ENCODE measurements at places on chromosomes 6 and 20.
A peak's percentile ranks its signal among the peaks of the same experiment; 100 is the strongest.

- DNase-seq = no peak
Measured at GRCh38 chr20:2313316-2313715, 17.5 kb downstream of the TGM3 start.

DNA sequence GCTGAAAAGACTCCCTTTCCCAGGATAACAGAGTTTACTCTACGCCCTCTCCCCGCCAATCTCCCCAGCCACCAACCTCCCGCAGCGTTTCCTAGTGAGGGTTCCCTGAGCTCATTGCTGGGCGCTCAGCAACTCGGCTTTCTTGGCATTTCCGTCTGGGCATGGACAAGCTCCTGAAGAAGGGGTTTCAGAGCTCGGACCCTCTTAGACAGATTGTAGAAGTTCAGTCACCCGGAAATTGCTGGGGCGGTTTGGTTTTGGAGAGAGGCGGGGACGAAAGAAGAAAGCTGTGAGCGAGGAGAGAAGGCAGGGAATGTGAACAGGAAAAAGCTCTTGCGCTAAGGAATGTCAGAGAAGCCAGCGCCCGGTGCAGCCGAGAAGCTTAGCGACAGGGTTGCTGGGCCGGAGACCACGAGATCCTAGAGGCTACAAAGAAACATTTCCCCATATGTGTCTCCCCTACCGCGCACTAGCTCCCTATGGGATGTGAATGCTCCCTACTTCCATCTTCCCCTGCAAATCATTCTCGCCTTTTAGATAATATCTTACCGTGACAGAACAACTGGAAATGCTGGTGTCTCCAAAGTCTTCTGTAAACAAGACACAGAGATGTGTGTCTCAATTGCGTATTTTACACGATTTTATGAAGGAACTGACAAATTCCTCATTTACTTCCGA lies 15.8 kb downstream of the POM121L2 start:
- no peak for DNase-seq

- DNase-seq = peak; percentile 27
Measured at GRCh38 chr20:56359212-56360132, 698 bp downstream of the FAM210B start.

DNA sequence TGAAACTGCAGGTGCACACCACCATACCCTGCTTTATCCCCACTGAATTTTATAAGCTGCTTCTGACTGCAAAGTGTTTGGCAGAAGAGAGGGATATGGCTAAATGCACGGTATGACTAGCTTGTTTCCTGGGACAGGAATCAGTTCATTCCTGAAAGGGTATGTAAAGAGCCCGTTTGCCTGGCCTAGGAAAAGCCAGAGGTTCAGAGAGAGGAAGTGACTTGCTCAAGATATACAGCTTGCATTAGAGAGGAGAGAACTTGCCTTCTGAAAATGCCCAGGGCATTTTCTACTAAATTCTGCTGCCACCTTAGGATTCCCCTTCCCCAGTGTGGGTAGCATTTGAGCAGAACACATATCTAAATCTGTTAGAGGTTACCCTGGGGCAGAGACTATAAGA lies 683 bp upstream of the GCNT2 start:
- DNase-seq = no peak

GRCh38 chr6:15387118-15387517 lies 141.2 kb downstream of the JARID2 start:
- DNase-seq = no peak

DNA sequence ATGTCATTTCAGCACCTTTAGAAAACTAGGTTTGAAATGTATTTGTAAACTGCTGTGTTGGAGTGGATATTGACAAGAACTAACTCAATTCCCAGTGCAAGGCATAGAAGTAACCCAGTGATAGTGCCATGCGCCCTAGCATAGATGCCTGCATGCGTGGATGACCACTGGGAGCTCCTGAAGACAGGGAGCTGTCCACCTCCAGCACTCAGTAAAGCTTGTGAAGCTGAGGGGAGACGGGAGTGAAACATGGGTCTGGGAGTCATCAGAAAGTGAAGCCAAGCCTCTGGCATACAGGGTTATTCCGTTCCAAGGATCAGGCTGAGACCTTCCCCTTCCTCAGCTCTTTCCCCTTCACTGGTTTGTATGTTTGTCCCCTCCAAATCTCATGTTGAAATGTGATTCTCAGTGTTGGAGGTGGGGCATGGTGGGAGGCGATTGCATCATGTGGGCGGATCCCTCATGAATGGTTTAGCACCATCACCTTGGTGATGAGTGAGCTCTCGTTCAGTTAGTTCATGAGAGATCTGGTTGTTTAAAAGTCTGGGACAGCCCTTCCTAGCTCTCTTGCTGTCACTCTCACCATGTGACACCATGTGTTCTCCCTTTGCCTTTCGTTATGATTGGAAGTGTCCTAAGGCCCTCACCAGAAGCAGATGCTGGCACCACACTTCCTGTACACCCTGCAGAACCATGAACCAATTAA lies 146.5 kb upstream of the FERMT1 start:
- DNase-seq = no peak

All from neuronal stem cell (in vitro differentiated cells).